Activated CD4-positive, CD25-positive, alpha-beta regulatory T cell (primary cell): ENCODE measurements at places on chromosomes 5 and 9.

DNA sequence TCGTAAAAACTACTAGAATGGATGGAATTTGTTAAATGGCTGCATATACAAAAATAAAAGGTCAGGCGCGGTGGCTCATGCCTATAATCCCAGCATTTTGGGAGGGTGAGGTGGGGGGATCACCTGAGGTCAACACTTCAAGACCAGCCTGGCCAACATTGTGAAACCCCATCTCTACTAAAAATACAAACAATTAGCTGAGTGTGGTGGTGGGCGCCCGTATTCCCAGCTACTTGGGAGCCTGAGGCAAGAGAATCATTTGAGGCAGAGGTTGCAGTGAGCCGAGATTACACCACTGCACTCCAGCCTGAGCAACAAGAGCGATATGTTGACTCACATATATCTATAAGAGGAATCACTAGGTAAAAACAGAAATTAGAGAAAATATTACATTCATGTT, 9.3 kb upstream of the GPR150 start:
- DNase-seq, result no peak

GRCh38 chr5:170273968-170274710, 23.4 kb downstream of the LCP2 start:
- no peak for DNase-seq

- no peak for DNase-seq
Observed at GRCh38 chr5:39623291-39623865, 198.6 kb upstream of the DAB2 start.

- no peak for DNase-seq
Observed at GRCh38 chr5:86175224-86175623, 442.5 kb upstream of the COX7C start.

- no peak for DNase-seq
Observed at GRCh38 chr9:4333231-4333740, 33.4 kb upstream of the GLIS3 start.

- no peak for DNase-seq
Observed at GRCh38 chr5:61332358-61332749, 296 bp downstream of the ZSWIM6 start.

DNA sequence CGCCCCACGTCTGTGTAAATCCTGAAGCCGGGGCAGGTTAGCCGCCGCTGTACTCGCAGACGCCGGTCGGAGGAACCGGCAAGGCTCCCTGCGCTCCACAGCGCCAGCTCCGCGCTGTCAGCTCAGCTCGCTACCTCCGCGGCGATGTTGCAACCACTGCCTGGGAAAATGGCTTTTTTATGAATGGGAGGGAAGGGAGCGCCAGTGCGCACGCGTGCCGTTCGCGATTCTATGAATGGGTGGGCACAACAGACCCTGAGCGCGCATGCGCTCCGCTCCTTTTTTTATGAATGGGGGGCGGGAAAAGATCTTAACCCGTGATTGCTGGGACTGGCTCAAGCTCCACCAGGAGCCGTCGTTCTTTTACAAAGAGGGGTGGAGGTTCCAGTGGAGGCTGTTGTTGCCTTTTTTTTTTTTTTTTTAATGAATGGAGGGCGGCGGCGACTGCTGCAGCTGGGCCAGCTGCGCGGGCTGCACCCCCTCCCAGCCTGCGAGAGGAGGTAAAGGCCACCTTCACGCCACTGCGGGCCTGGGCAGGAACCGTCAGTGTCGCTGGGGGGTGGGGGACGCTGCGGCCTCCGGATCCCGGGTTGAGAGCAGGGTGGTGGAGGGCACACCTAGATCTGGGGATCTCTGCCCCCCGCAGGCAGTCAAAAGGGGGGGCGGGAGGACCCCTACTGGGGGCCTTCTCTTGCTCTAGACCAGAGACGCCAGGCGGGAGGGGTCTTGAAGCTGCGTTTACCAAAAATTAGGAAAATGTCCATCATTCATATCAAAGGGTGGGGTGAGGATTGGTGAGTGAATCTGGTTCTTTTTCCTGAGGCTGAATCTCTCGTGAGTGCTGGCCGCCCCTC, at the start of gene SPRY4:
Gene SPRY4 (minus strand): TSS at position 151 of the 854 bp plus-strand sequence. CDS start 9,913 bp downstream, outside the sequence.
- DNase-seq, result peak; percentile 37

GRCh38 chr9:99004717-99005460, 61.2 kb downstream of the COL15A1 start:
- no peak for DNase-seq

- DNase-seq, result no peak
Observed at GRCh38 chr9:133944746-133945135, 47.4 kb downstream of the VAV2 start.

- no peak for DNase-seq
Observed at GRCh38 chr5:81023261-81023970, 63.3 kb downstream of the RASGRF2 start.

GRCh38 chr5:98339141-98339848, 434.2 kb upstream of the RGMB start:
- no peak for DNase-seq

GRCh38 chr9:95736370-95736769, 139.1 kb upstream of the ERCC6L2 start:
- DNase-seq, result no peak

DNA sequence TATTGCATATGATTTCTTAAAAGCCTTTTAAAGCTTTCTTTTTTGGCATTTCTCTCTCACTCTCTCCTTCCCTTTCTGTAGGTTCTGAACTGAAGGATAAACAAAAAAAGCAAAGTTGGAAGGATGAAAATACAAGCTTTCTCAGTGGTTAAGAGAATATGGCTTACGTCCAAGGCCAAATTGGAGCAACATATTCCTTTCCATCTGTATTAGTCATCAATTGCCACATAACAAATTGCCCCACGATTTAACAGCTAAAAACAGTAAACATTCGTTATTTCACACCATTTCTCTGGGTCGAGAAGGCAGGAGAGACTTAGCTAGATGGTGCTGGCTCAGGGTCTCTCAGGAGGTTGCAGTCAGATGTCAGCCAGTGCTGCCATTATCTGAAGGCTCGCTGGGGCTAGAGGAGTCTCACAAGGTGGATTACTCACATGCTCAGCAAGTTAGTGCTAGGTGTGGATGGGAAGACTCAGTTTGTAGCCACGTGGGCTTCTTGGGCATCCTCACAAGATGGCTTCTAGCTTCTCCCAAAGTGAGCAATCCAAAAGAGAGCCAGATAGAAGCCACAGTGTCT, 2.0 kb upstream of the ROR2 start:
- DNase-seq, result no peak

DNA sequence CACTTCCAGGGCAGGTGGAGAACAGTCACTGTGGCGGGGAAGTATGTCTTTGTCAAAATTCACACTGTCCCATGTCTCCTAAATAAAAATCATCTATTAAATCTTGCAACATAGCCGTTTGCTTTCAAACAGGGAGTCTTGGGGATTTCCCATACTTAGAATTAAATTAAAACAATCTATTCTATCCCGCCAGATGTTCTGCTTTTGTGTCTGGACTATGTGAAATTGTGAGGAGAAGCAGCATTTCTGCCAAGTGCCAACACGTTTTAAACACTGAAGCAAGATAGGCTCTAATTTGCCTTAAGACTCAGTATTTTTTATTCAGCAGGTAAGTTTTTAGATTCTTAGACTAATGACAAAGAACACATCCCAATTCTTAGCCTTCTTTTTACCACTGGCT, 73.7 kb downstream of the SPATA31C2 start:
- no peak for DNase-seq

GRCh38 chr5:176693477-176693851, 46.2 kb downstream of the TSPAN17 start:
- DNase-seq, result no peak

GRCh38 chr5:171920765-171921391, 85.6 kb downstream of the FBXW11 start:
- no peak for DNase-seq

GRCh38 chr5:95084757-95085156, 200.1 kb downstream of the MCTP1 start:
- DNase-seq, result no peak

DNA sequence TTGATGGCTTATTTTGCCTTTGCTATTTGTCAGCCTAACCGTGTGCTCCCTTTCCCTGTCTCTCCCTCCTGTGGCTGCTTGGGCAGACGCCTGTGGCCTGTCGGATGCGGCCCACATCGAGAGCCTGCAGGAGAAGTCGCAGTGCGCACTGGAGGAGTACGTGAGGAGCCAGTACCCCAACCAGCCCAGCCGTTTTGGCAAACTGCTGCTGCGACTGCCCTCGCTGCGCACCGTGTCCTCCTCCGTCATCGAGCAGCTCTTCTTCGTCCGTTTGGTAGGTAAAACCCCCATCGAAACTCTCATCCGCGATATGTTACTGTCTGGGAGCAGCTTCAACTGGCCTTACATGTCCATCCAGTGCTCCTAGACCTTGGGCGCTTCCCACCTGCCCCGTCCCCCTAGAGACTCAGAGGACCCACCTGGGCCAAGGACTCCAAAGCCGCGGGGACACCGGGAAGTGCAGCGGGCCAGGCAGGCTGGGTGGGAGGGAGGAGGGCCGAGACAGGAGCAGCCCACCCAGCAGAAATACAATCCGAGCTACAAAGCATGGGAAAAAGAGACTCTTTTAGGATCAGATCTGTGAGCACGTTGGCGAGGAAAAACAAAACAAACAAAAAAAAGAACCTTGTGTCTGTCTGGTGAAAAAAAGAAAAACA, 10.6 kb downstream of the NR2F1 start:
- DNase-seq, result no peak

DNA sequence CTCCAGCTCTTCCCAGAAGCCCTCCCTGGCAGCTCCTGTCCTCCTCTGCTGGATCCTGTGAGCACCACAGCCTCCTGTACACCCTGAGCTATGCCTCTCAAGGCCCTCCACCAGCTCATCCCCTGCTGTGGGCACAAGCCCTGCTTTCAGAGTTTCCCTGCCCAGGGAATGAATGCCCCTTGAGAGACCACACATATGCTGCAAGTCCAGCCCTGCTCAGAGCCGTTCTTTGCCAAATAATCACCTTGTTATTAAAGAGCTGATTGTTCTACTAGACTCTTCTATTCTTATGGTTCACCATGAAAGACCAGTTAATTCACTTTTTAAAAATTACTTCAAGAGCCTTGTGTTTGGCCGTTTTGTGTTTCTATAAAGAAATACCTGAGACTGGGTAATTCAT, 121.5 kb downstream of the MVB12B start:
- no peak for DNase-seq

GRCh38 chr5:172175263-172175719, 12.7 kb downstream of the STK10 start:
- peak; percentile 67 for DNase-seq

DNA sequence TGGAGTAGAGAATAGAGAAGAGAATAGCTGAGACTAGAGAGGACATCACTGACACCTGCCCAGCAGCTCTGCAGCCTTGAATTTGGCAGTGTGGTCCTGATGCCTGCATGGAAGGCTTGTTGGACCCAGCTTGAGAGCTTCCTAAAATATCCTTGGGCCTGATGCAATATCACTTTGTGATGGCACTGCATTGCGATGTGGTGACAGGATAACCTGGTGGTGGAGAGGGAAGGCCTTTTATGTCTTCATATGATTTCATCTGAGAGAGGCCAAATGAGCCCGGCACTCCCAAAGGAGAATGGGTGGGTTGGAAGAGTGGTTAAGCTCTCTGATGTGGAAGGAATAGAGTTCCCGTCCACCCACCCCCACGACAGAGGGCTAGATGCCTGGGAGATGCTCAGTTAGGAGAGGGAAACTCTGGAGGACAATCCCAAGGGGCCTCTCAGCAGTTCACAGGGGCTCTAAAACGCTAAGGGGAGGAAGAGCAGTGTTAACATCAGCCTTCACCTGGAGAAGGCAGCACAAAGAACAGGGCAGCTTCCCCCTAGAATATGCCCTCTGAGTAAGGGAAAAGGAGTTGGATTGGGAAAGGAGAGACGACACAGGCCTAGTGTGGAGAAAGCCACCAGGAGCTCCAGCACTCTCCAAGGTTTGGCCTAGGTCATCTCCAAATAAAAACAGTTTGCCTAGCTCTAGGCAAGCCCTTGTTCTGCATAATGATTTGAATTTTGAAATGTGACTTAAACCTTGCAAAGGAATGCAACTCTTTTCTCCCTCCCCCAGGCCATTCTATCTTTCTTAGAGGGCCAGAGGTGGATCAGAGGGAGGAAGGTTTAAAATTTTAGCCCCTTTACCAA, 99.8 kb upstream of the SSBP2 start:
- no peak for DNase-seq

- DNase-seq, result no peak
Observed at GRCh38 chr5:92939428-92939827, 641.6 kb downstream of the NR2F1-AS1 start.

DNA sequence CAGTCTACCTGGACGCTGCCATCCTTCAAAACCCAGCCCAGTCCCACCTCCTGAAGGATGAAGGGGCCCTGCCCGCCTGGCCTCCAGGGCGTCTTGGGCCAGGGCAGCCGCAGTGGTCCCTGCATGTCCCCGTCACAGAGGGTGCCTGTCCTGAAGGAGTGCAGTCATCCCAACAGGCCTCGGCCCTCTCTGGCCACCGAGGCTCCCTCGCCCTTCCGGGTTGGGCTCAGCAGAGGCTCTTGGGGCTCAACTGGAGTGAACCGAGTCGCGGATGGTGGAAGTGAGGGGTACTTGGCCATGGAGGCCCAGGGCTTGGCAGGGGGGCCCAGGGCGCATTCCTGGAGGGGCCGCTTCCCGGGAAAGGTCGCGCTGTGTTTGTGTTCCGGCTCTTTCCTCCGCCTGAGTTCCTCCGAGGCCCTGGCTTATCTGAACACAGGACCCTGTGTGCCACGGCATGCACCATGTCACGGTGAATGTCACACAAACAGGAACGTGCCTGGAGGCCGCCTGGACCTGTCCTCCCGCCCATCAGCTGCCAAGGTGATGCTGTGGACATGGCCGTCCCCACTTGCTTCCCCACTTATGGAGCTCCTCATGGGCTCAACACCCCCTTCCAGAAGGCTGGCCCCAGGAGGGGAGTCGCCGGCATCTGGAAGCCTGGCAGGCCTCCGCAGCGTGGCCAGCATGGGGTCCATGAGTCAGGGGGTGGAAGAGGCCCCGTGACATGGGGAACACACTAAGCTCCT, 25.7 kb upstream of the OBP2B start:
- no peak for DNase-seq

- no peak for DNase-seq
Observed at GRCh38 chr9:121498487-121499176, 1.0 kb downstream of the GGTA1 start.

- DNase-seq, result no peak
Observed at GRCh38 chr5:180113660-180114303, 42.2 kb upstream of the RNF130 start.

DNA sequence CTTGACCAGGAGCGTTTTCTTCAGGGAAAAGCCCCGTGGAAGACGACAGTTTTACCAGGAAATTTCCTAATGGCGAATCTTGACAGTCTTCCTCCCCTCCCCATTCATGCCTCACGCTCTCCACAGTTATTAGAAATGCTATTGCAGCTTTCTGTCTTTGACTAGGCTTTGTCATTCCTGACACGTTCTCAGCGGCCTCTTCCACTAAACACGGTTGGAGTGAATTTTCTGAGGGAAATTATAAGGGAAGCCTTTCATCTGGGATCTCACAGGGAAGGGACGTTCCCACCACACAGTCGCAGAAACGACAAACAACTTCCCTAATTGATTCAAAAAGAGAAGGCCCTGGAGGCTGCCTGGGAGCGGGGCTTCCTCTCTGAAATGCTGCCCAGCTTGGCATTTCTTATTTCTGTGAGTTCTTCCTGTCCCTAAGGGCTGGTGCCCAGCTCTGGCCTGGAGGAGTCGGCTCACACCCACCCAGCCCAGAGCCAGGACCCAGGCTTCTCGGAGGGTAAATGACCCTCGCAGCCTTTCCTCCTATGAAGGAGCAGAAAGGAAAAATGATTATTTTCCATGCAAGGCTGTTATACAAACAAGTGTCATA, 57.1 kb upstream of the PPP1R26 start:
- no peak for DNase-seq
